ENCODE measurements at places on chromosomes 3 and 15.

- no peak for DNase-seq
Observed at GRCh38 chr3:116288485-116288884, 156.8 kb downstream of the LSAMP start.

DNA sequence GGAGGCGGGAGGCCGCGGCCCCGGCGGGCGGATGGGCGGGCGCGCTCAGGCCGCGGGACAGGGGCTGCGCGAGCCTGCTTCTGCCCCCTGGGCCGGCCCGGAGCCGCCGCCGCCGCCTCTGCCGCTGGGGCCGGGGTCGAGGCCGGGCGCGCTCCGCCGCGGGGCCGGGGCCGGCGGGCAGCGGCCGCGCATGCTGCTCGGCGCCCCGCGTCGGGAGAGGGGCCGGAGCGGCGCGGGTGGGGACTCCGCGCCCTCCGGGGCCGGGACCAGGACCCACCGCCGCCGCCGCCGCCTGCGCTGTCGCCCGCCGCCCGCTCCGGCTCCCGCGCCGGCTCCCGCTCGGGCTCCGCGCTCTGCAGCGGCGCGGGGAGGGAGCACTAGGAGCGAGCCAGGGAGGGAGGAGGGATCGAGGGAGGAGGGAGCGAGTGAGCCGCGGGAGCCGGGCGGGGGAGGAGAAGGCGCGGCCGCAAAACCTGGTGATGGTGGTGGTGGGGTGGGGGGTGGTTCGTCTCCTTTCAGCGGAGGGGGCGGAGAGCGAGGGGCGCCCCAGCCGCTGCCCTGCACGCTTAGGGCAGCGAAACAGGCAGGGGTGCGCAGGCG, at the start of gene LINGO1:
Gene LINGO1, minus strand, starts transcription at position 379 of the 600 bp plus-strand sequence. CDS start 597 bp downstream, outside the sequence.
- DNase-seq = no peak

DNA sequence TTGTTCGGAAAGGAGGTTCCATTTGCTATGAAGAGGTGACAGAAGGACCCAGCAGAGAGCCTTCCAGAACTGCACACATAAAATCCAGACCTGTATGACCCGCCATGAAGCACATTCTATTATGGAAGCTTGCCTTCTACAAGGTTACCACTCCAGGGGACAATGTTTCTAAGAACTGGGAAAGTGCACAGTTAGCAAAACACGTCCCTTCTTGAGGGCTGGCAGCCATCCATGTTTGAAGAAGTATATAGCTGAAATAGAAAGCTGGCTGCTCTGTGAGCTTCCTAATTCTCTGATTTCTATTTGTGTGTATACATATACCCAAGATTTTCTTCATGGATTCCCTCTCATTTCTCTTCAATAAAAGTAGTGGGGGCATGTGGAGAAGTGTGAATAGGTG, 74.6 kb downstream of the CNTN3 start:
- DNase-seq = no peak

GRCh38 chr3:66362541-66362941, 138.3 kb downstream of the LRIG1 start:
- DNase-seq = no peak

GRCh38 chr3:167728632-167729323, 5.9 kb downstream of the PDCD10 start:
- no peak for DNase-seq

DNA sequence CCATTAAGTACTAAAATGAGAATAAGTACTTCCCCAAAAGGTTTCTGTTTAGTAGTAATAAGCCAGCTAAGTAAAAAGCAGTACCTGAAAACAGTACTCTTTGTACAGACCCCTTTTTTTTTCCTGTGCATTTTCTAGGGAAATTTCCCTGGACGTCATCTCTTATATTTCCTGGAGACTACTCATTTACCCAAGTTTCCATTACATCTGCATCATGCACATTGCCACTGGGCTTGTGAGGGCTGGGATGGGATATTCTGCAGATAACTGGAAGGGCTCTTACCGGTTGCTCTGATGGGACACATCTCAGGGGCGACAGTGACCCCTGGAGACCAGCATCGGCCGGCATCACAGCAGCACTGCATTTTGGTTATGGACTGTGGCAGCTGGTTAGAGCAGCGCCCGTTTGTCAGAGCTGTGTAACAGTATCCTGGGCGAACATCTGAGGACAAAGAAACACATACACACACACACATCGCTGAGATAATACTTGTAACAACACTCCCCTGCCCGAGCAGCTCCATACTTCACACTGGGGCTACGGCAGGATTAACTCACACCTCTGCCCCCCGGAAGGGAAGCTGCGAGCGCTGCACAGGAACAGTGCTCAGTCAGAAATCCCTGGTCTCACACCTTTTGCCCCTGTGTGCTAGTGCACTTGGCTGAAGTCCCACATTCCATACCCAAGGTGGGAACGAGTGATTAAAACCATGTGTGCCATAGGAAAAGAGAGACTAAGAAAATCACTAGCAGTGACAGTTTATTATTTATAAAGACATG, 124.9 kb downstream of the FBN1 start:
- DNase-seq = no peak

DNA sequence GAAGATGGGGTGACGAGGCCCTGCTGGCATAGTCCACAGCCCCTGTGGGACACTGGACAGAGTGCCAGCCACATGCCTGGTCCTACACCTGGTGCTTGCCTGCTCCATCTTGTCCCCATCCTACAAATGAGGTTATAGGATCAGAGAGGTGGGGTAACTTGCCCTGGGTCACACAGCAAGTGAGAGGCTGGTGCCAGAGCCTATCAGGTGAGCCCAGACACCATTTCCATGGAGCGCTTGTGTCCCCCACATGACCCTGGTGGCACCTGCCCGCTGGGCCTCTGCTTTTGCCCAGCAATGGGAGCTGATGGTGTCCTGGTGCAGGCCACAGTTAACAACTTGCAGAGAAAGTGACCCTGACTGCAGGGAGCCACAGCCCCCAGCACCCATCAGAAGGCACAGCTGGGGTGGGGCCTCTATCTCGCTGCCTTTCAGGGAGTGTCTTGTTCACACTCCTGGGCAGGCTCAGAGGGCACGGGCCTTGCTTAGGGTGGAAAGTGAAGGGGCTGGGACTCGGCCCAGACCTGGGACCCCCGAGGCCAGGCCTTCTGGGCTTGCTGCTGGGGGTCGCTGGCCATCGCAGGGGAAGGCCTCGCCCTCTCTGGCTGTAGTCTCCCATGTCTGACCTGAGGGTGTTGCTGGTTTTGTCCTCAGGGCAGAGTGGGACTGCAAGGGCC, 7.2 kb downstream of the PLXNA1 start:
- no peak for DNase-seq

- DNase-seq = no peak
Observed at GRCh38 chr3:43317461-43318316, 31.3 kb downstream of the SNRK start.

DNA sequence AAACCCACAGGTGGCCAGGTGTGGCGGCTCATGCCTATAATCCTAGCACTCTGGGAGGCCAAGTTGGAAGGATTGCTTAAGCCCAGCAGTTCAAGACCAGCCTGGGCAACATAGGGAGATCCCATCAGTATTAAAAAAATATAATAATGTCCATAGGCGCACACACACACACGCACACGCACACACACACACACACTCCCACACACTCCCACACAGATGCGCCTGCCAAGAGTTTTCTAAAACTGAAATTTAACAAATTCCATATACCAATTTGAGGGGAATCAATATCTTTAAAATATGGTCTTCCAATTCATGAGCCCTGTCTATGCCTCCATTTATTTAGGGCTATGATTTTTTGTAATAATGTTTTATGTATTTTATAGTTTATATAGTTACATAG, 17.0 kb downstream of the SHISA5 start:
- no peak for DNase-seq

DNA sequence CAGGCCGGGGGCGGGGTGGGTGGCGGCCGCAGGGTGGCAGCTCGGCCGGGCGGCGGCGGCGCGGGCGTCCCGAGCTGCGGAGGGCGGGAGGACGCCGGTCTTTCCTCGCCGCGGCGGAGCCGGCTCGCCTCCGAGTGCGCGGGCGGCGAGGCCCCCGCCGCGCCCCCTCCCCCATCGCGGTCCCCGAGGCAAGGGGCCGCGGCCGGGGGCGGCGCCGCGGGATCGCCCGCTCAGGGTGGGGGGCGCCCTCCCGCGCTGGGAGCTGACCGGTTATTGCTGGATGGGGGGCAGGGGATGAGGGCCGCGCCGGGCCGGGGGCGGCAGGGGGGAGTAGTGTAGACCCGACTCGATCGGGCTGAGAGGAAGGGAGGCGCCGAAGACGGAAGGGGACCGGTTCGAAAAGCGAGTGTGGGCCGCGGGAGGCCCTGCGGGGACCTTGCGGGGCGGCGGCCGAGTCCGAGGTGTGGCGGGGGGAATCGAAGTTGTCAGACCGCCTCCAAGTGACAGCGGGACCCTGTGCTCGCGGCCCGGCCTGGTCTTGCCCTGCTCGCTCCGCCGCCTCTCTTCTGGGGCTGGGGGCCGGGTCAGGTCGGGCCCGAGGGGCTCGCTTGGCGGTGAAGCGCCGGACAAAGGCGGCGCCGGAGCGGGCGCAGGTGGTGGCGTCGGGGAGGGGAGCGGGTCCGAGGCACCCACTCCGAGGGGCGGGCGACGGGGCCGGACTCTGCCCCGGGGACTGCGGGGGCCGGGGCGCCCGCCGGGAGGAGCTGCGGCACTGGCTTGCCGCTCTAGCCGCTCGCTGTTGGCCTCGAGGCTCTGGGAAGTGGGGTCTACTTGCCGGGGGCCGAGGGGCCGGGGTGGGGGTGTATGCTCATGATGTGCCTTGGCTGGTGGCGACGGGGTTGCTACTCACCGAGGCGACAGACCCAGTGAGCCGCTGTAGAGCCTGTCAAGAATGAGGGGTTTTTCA, 1.1 kb downstream of the BAHD1 start:
- peak; percentile 37 for DNase-seq

GRCh38 chr3:188868803-188869202, 303.0 kb upstream of the TPRG1 start:
- no peak for DNase-seq

DNA sequence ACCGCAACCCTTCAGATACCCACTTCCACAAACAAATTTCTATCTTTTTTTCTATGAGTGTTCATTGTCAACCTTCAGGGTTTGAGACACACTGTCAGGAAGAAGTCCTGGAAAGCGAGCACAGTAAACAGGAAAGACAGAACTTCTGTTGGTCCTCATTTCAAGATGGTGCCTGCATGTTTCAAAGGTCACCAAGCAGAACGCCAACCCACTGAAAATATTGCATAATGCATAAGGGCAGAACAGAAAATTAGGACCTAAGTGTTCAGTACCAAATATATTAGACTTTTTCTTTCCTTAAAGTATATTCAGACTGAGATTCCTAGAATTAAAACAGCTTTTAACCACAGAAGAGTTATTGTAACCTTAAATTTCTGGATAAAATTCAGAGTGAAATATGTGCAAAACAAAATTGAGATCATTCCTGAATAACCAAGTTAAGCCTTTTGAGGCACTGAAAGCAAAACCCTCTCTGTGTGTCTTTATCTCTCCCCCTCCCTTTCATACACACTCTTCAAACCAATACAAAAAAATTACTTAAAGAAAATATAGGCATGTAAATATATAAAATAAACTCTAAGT, 387.8 kb upstream of the THBS1 start:
- no peak for DNase-seq

DNA sequence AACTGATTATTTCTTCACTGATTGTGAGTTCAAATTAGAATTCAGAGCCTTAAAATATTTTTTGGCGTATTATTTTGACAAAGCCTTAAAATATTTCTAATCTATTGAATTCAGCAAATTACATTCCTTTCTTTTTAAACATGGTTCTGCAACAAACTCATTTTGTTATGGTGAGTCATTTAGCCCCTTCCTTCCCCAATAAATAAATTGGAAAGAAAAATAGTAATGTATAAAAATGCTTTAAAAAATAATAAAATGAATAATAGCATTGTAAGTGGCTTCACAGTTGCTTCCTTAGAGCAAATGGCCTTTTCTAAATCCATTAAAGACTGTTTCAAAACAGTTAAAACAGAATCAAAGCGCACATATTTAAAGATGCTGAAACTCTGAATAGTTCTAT, 12.1 kb downstream of the CSNK1G1 start:
- no peak for DNase-seq

GRCh38 chr3:123282461-123282860, 80.7 kb downstream of the SEC22A start:
- no peak for DNase-seq

DNA sequence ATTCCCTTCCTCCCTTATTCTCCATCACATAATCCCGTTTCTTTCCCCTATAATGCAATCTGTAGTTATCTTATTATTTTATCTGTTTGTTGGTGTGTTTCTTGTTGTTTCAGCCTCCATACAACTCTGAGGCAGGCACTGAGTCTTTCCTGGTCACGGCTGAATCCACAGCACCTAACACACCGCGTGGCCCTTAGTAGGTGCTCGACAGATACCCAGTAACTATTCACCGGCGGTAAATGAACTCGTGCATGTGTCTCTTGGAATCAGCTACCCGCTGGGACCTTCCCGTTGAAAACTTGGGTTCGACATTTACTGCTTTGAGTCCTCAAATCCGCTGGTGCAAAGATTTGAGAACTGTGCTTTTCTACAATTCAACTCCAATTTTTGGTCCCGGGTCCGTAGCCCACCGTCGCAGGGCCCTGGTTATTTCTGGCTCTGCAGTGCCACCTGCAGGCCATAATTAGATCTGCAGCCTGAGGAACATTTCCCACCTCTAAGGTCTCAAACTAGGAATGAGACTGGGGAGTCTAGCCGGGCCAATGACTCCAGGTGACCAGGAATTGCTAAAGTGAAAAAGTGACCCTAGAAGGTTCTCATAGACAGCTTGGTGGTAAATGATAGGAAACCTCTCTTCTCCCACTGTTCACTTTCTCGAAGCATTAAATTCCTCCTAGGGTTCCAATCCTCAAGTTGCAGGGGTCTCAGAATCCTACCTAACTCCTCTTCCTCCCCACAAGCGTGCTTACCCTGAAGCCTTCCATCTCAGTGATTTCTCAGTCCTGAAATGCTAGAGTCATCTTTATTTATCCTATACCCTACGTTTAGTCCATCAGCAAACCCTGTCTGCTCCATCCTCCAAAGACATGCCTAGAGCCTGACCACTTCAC, 40.0 kb upstream of the TRH start:
- DNase-seq = no peak
